ENCODE measurements at places on chromosomes 1 and 21. TPM values are rescaled to one million over a fixed set of nuclear protein-coding genes. Genes with fewer than 3 reads are reported as not detected.

The TSTD1 gene
- 134 TPM for polyA plus RNA-seq

The GCSAML gene
- not detected for polyA plus RNA-seq

The AKT3 gene
- 30.5 TPM for polyA plus RNA-seq

The CD53 gene
- polyA plus RNA-seq = 9.0 TPM

The IL6R gene
- 1.4 TPM for polyA plus RNA-seq

The EFNA1 gene
- polyA plus RNA-seq = 16.6 TPM

The AK4 gene
- polyA plus RNA-seq = 7.2 TPM

The DPYD gene
- polyA plus RNA-seq = 1.3 TPM

The FNBP1L gene
- 42.0 TPM for polyA plus RNA-seq

The CSMD2 gene
- 7.8 TPM for polyA plus RNA-seq

The CA6 gene
- not detected for polyA plus RNA-seq

The CELA2A gene
- not detected for polyA plus RNA-seq

The AIRE gene
- polyA plus RNA-seq = not detected

The NUP210L gene
- polyA plus RNA-seq = 0.27 TPM

The ACKR1 gene
- polyA plus RNA-seq = 10.7 TPM

The SLC25A24 gene
- 3.2 TPM for polyA plus RNA-seq

The CD1C gene
- polyA plus RNA-seq = not detected

The FMO5 gene
- 4.5 TPM for polyA plus RNA-seq

The AMY1C gene
- polyA plus RNA-seq = not detected

The CAPN9 gene
- 2.0 TPM for polyA plus RNA-seq

The S100A7A gene
- not detected for polyA plus RNA-seq

The INAVA gene
- 0.58 TPM for polyA plus RNA-seq

The LEMD1 gene
- not detected for polyA plus RNA-seq

The IGSF3 gene
- 25.4 TPM for polyA plus RNA-seq

The TNFAIP8L2 gene
- polyA plus RNA-seq = 1.7 TPM

The OR2L8 gene
- polyA plus RNA-seq = not detected

The RNU1-1 gene
- polyA plus RNA-seq = not detected

The S100A8 gene
- polyA plus RNA-seq = 4.3 TPM

The MAP3K21 gene
- 0.49 TPM for polyA plus RNA-seq

The CCDC181 gene
- polyA plus RNA-seq = 3.0 TPM

Data from brain (organoid and tissue), 16 donors.